ENCODE measurements at places on chromosomes 12 and 14.

- no peak for DNase-seq
These were observed 15.5 kb downstream of the PLEK2 start for GRCh38 chr14:67396381-67396970.

DNA sequence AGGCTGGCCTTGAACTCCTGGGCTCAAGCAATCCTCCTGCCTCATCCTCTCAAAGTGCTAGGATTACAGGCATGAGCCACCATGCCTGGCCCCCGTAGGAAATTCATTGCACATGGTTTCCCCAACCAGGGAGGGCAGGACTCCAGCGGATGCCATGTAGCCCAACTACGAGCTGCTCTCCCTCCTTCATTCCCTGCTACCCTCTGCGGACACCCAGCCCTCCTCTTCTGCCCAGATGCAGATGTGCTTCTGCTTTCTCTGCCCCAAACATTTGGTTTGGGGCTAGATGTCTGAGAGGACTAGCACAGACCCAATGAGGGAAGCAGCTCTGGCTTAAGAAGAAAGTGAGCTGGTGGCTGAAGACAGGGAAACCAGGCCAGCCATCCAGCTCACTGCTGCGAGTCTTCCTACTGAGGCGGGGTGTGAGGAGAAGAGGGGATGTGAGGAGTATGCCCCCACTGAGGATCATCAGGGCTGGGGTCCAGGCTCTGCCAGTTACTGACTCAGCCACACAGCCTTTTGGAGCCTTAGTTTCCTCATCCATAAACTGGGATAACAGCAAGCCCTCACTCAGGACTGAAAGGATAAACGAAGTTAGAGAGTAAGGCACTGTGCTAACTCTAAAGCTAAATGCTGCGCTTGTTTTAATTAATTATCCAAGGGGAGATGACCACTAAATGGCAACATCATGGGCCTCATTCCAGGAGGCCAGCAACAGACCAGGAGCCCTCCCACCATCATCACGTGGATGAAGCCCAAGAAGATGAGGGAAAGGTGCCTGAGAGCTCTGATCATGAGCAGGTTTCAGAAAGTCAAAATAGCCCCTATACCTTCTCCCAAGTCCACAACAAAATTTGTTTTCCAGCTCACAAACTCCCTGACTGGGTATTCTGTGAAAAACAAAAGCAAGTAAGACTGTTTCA lies 10.9 kb downstream of the CTDSP2 start:
- no peak for DNase-seq

GRCh38 chr12:50314636-50315312 lies 31.5 kb upstream of the LIMA1 start:
- no peak for DNase-seq

DNA sequence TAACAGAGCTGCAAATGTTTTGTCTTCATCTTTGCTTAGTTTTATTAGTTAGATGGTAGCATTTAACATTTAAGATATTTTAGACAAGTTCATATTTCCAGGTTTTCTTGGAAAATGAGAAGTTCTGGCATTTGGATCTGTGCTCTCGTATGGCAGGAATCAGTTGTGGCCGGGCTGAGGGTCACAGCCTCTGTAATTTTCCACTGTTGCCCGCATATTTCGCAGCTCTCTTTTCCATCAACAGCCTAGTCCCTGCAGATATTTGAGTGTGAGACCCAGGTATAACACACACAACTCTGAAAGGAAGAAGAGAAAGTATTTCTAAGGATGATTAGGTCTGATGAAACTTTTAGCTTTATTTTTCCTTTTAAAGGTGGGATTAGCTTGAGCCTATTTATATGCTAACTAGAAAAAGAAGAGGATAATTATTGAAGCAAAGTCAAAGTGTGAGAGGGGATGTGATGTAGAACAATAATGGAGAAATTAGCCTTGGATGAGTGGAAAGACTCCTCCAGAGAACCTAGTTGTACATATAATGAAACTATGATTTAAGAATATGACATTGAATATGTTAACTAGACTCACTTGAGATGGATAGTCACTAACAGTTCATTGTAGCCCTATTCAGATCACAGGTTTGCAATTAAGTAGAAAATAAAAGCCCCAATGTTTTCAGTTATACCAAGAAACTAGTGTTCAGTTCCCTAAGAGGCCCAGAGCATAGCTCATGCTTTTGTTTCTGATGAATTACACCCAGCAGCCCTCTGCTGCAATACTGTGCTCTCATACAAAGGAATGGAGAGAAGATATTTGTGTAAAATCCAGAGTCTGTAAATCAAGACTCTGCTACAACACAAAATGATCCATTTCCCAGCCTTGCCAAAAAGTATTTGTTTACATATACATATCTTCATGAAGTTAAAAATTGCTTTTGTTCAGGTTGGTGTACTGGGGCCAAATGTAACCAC lies 158.4 kb downstream of the C12orf50 start:
- DNase-seq: no peak

GRCh38 chr12:42725809-42726208 lies 136.3 kb upstream of the PRICKLE1 start:
- DNase-seq: no peak

DNA sequence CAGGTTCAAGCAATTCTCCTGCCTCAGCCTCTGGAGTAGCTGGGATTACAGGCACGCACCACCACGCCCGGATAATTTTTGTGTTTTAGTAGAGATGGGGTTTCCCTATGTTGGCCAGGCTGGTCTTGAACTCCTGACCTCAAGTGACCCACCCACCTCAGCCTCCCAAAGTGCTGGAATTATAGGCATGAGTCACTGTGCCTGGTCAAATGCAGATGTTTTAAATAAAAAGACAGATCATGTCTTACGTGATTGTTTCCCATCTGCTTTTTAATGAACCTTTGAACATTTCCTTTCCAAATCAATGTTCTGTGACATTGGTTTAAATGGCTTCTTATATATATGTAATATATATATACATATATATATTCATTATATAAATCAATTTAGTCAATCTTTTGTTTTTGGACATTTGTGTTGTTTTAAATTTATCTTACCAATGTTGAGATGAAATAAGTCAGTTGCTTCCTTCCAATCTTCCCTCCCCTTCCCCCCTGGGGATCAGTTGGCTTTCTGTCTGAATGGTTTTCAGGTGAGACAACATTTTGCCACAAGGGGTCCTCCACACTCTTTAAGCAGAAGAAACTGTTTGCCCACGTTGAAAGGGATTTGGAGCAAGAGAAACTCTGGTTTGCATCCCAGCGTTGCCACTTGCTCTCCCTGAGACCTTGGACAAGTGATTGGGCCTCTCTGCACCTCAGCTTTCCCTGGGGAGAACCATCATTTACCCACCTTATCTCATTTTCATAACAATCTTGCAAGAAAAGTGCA lies 47.6 kb upstream of the RBM19 start:
- DNase-seq: no peak

DNA sequence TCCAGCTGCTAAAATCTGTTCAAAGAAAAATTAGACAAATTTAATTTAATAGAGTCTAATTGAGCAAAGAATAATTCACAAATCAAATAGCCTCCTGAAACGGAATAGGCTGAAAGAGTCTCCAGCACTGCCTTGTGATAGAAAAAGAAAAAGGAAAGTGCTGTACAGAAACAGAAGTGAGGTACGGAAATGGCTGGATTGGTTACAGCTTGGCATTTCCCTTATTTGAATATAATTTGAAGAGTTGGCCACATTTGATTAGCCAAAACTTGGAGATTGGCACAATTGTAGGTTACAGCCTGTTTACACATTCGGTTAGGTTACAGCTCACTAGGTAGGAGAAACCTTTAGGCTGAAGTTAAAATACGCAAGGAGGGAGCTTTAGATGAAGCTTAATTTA lies 24.8 kb upstream of the PCED1B start:
- DNase-seq: no peak

All from stimulated activated CD8-positive, alpha-beta memory T cell treated with anti-CD3 and anti-CD28 coated beads, Interleukin-15, amount 100 ng/mL, for 1 hour (primary cell).